ENCODE measurements at places on chromosomes 1 and 21.
A peak's percentile ranks its signal among the peaks of the same experiment; 100 is the strongest.

DNA sequence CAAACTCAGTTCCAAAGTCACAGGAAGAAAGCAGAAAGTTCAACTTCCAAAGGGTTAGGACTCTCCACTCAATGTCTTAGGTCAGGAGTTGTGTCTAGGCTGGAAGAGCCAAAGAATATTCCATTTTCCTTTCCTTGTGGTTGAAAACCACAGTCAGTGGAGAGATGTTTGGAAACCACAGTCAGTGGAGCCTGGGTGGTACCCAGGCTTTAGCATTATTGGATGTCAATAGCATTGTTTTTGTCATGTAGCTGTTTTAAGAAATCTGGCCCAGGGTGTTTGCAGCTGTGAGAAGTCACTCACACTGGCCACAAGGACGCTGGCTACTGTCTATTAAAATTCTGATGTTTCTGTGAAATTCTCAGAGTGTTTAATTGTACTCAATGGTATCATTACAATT lies 11.7 kb downstream of the ATF3 start:
- DNase-seq = no peak

DNA sequence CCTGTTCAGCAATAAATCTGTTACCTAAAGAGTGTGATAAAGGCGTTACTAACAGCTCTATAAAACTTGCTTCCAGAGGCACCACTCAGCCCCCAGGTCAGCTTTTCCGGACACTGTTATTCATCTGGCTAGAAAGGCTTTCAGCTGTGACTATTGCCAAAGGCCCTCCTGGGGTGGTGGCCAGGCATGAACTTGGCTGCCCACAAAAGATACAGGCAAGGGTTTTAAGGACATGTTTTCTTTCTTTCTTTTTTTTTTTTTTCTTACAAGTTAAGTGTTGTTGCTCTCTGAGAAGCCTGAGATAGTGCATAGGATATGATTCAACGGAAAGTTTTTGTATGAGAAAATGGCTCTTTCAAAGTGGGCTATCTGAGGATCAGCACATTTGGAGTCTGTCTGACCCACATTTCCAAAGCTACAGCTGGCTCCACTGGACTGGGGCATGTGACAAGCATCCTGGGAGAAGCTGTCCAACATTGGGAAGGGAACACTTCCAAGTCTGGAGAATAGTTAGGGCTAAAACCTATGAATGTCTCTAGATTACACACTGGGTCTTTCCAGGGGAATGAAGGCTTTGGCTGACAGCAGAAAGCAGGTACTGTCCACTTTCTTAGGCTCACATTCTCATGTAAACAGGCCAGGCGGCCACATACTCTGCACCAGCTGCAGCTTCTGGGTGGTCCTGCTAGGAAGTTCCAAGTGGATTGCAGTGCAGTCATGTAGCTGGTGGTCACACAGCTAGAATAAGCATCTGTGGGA lies 639.7 kb downstream of the LMO4 start:
- no peak for DNase-seq

- no peak for DNase-seq
Measured at GRCh38 chr1:211632117-211632807, 43.2 kb downstream of the NEK2 start.

DNA sequence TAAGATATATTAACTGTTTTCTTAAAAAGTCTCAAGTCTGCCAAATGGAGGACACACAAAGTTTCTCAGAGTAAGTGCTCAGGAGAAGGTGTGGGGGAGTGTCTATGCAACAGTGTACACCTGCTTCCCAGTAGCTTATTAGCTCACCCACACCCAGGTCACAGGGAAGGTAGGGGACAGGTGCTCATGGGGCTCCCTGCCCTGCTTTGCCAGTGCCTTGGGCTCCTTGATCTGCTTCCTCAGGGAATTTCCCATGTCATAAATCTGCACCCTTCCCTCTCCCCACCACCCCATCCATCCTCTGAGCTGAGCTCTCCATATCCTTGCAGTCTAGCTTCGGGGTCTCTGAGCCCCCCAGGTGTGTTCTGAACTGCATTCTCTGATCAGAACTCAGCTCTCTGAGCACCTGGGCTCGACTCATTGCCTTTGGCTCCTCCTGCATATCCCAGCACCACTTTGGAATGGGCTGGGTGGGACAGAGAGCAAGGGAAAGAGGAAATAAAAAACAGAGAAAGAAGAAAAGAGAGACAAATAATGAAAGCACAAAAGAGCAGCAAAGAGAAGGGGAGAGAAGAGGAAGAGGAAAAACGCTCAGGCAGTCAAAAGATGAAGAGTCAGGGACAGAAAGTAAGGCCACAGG lies 87.0 kb upstream of the ATP1B1 start:
- no peak for DNase-seq

DNA sequence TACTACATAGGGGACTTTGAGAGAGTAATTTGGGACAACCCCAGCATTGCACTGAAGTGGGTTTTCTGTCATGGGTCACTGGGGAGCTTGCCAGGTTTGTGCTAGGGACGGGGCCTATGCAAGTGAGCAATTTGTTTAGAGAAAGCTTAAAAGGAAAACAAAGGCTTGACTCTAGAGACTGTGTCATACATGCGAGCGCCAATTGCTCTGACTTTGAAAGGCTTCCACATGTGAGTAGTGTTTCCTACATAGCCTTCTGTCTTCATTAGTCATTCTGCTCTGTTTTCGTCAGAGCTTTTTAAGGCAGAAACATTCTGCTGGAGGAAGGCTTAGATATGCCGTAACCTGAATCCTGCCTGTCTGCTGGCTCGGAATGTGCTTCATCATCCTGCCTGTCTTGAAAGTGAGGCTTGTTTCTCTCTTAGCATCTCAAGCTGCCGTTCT lies 28.4 kb downstream of the TRIM45 start:
- DNase-seq = no peak

GRCh38 chr21:45074048-45074817 lies at the start of gene ADARB1:
Gene ADARB1 (plus strand): TSS chr21:45074580. CDS start chr21:45171657, 97,077 bp downstream.
- DNase-seq = peak; percentile 78

GRCh38 chr1:30418061-30418938 lies 305.1 kb downstream of the MATN1 start:
- no peak for DNase-seq

GRCh38 chr1:208445758-208446203 lies 201.6 kb upstream of the PLXNA2 start:
- no peak for DNase-seq

DNA sequence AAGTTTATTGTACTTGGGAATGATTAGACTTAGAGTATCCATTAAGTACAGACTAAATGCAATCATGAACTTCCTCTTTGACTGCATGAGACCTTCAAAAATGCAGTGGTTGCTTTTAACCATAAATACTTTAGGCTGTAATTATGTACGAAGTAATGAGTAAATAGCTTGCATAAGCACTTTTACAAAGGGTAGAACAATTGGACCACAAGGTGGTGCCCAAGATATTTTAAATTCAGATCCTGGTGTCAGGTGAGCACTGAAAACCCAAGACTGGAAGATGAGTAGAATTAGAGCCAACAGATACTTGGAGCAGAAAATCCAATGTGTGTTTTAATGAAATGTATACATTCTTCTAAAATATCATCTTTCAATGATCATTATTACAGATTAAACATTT lies 43.4 kb upstream of the RHOU start:
- DNase-seq = no peak

DNA sequence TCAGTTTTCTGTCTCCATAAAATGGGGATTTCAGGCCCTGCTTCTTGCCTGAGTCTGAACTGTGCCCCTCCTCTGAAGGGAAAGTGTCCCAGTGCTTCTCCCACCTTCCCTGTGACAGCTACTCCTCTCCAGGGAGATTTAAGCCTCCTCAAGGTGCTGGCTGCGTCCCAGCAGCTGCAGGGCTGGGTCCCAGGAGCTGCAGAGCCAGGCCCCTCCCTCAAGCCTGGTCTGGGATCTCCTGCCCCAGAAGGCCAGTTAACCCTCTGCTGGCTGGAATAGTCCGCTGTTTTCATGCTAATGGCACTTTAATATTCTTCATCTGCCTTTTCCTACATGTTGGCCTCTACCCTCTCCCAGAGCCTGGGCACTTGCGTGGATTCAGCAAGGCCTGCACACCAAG lies 99.0 kb downstream of the PLXNA2 start:
- DNase-seq = no peak

DNA sequence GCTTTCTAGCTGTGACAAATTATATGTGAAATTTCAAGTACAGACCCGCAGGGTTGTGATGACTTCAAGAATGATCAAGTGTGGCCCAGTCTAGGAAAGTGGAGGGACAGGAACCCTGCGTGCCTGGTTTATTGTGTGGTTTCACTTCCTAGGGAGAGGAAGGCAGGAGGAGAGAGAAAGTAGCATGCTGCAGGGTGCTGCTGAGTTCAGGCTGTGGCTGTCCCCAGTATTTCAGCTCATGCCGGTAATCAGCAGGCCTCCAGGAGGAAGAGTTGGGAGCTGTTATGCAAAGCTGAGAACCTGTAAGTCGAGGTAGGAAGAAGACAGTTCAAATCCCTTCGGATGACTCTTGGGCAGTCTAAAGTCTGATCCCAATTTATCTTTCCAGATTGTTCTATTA lies 140.4 kb downstream of the ROR1 start:
- DNase-seq = no peak

DNA sequence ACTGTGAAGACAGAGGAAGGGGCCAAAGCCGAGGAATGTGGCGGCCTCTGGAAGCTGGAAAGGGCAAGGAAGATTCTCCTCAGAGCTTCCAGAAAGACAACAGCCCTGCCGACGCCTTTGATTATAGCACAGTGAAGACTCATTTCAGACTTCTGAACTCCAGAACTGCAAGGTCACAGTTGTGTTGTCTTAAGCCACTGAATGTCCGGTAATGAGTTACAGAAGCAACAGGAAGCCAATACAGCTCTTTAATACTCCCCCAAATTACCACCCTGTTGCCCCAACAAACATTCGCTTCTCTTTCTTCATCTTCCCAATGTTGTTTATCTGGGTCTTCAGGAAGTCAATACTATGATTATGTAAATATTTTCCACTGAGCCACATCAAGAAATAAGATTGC lies 44.0 kb downstream of the ETS2 start:
- no peak for DNase-seq

DNA sequence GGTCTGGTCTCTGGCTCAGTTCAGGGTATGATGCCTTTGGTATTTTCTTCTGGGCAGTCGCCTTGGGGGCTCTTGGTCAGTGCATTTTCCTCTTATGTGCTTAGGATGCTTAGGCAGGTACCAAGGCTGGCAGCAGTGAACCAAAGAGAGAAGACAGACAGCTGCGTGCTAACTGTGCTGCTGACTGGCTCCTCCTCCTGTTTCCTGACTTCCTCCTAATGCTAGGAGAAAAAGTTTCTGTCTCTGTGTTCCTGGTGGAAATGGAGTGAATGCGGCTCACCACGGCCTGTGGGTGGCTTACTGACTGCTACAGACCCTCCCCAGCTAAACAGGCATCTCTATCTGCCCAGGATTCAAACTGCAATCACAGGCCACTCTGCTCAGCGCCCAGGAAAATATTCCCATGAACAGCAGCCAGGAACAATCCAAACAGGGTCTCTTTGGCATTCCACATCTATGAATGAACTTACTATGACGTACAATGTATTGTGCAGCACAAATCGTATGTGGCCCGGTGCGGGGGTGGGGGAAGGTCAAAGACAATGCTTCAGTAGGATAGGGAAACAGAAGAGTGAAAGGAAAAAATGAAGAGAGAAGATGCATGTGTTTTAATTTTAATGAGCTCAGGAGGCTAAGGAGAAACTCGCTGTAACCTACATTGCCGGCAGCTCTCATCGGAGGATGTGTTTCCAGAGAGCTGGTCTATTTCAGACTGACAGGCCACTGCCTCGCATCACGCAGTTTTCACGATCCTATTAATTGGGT lies 2.8 kb downstream of the ABCG1 start:
- DNase-seq = no peak

GRCh38 chr1:2812939-2813653 lies 11.6 kb upstream of the TTC34 start:
- no peak for DNase-seq

DNA sequence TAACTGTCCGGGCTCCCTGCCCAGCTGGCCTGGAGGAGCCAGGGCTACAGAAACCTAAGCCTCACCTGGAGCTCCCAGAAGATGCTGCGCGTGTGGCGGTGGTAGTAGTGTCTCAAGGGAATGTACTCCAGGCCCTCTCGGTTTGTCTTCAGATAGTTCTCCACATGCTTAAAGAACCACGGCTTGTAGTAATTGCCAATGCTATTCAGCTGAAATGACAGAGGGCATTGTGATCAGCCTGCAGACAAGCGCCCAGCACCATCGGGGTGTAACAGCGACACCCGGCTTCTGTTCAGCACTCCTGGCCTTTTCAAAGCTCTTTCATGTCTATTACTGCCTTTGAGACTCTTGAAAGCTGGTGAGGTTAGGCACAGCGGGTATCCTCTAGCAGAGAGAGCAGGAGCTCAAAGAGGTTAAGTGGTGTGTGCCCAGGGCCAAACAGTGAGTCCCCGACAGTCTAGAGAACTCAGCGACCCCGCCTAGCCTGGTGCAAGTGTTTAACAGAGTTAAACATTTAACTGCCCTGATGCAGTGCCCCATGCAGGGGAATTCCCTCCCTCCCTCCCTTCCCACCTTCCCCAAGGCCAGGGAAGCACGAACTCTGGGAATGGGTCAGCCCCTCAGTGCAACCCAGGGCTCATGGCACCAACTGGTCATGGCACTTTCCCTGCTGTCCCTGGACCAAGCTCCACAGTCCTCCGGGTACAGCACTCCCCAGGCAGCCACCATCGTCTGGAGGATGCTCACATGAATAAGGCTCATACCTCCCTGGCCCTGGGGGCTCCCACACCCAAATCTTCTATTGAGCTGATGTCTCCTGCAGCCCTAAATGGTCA lies 21.5 kb downstream of the DHCR24 start:
- DNase-seq = no peak

DNA sequence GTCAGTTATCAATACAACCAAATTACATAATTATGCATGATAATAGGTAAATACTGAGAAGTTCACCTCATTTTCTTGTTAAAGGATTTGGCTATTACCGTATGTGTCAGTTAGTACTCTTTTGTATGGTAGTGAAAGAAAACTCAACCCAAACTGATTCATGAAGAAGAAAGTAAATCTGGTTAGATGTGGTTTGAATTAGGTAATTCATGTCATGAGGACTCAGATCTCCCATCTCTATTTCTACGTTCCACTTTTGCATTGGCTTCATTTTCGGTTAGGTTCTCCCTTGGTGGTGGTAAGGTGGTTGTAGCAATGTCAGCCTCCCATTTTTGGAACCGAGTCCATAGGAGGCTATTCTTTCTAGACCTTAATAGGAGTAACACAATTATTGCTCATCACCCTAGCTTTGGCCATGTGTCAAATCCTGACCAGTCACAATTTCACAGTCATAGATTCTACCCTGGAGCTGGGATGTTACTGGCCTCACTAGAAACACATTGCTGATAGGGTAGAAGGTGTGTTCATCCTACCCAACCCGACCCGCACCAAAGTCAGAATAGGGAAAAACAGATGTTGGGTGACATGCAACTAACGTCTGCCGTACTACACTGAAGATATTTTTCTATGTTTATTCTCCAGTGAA lies 97.6 kb downstream of the OSBPL9 start:
- DNase-seq = no peak

- DNase-seq = no peak
Measured at GRCh38 chr1:92854101-92854785, 22.4 kb downstream of the RPL5 start.

Data from activated T-cell treated with anti-CD3 and anti-CD28 coated beads, Interleukin-2, amount 50 U/mL, for 48 hours (primary cell).